ENCODE measurements at places on chromosomes 11 and 22.
A peak's percentile ranks its signal among the peaks of the same experiment; 100 is the strongest.

DNA sequence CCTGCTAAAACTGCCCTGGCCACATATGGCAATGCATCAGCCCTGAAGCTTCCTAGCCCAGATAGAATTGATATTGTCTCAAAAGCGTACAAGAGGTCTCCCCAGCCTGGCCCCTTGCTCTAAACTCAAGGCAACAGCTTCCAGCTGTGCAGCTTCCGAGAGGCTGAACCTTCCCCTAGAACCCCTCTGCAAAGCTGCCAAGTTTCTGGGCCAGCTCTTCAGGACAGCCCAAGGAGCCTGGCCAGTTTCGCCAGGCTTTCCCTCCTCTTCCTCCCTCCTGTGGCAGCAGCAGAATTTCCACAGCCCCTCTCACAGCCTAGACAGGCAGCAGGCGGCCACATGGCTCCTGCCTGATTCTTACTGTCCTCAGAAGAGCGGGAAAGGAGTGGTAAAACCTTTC is 34.5 kb downstream of the NUMA1 start:
- DNase-seq, result no peak

DNA sequence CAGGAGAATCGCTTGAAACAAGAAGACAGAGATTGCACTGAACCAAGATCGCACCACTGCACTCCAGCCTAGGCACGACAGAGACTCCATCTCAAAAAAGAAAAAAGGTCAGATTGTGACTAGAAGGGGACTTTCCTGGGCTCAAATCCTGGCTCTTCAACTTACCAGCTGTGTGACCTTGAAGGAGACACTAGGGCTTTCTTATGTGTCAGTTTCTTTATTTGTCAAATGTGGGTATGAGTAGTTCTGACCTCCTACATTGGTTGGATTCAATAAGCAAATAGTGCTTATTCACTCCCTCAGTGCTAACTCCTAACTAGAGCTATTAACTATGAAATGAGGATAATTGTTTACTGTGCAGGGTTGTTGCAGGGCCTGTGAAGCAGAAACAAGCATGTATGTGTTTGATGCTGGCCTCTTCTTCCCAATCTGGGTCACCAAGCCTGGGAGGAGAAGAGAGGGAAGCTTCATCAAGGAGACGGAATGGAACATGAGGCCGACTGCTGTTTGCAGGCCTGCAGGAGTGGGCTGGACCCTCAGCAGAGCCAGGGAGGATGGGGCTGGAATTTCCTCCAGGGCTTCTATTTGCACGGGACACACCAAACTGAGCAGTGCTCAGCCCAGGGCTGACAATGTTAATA is 22.5 kb downstream of the RHOD start:
- no peak for DNase-seq

DNA sequence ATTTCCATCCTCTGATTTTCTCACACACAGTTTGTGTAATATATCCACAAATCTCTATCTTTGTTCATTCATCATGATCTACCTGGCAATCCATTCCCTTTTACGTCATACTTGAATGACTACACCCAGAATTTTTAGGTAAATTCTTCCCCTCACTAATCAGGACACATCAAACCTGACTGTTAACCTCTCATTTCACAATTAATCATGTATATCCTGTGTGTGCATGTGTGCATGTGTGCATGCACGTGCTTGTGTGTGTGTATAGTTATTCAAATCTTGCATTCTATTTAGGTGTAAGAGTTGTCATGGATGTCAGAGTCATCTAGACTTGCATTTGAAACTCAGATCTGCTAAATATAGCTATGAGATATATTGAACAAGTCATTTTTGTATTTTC is 130.4 kb downstream of the KIF18A start:
- DNase-seq, result no peak

GRCh38 chr22:39266398-39267030 is 21.7 kb upstream of the PDGFB start:
- DNase-seq, result peak; percentile 49

DNA sequence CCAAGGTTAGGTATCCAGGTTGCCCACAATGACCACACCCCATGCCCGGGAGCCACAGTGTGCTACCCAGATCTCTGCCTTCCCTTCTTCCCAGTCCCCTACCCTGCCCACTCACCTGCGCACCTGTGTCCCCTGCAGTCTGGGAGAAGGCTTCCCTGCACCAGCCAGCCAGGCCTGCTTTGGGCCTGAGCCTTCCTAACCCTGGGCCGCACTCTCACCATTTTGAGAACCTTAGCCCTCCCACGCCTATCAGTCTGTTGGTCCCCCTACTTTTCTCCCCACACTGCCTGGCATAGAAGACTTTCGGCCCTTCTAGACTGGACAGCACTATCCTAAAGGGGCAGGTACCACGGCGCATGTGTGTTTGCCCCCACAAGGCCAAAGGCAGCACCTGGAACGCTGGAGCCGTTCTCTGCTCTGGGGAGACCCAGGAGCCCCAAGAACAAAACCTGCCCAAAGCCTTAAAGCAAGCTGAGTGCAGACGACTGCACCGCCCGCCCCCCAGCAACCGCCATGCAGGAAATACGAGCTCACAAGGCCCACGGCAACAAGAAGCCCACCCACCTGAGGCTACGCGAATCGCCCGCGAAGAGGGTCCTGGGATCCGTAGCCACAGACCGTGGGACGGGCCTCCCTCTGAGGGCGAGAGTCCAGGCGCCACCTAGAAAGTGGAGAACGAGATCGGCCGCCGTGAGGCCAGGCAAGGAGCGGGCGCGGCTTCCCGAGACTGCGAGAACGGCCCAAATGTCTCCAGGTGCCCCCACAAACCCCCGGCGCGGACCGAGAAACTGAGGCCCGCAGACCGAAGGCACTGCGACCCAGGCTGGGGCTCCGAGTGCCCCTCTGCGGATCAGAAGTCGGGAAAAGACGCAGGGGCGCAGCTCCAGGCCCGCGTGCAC is 546 bp downstream of the GNB1L start:
- no peak for DNase-seq

DNA sequence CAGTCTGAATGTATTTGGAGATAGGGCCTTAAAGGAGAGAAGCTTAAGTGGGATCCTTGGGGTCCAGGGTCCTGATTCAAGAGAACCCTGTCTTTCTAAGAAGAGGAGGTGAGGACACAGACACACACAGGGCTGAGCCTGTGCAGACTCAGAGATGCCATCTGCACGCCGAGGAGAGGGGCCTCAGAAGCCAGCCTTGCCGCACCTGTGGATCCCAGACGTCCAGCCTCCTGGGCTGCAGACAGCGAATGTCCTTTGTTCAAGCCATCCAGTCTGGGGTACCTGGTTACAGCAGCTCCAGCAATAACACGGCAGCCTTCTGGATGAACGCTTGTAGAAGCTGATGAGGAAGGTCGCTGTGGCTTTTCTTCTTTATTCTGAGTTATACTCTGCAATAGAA is 1086.1 kb downstream of the BRD1 start:
- DNase-seq, result no peak

- DNase-seq, result no peak
Measured at GRCh38 chr11:1694064-1694845, 2.7 kb upstream of the KRTAP5-6 start.

- no peak for DNase-seq
Measured at GRCh38 chr11:1146365-1146764, 11.4 kb upstream of the MUC5AC start.

DNA sequence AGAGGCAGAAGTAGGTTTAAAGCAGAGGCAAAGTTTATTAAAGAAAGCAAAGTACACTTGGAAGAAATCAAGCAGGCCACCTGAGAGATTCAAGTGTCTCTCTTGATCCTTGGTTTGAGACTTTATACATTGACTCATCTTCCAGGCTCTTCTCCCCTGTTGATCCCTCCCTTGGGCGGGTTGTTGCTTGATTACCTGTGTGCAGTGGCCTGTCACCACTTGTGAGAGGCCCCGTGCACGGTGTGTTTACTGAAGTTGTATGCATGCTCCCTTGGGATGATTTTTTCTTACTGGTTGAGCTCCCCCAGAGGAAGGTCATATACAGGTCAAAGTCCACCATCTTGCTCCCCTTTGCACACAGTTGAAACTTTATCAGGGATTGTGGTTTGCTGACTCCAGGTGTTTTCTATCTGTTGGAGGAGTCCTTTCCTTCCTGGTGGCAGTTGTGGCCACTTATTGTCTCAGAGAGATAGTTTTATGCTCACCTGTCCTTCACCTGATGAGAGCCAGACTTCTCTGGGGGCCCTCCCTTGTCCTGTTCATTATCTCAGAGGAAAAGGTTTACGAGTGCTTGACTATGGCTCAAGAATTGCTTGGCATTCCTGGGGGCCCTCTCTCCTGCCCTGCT is 16.3 kb upstream of the RBMXL2 start:
- no peak for DNase-seq

- no peak for DNase-seq
Measured at GRCh38 chr11:134202661-134203060, 21.1 kb downstream of the NCAPD3 start.

- DNase-seq, result no peak
Measured at GRCh38 chr11:10414659-10415058, 40.4 kb upstream of the AMPD3 start.

DNA sequence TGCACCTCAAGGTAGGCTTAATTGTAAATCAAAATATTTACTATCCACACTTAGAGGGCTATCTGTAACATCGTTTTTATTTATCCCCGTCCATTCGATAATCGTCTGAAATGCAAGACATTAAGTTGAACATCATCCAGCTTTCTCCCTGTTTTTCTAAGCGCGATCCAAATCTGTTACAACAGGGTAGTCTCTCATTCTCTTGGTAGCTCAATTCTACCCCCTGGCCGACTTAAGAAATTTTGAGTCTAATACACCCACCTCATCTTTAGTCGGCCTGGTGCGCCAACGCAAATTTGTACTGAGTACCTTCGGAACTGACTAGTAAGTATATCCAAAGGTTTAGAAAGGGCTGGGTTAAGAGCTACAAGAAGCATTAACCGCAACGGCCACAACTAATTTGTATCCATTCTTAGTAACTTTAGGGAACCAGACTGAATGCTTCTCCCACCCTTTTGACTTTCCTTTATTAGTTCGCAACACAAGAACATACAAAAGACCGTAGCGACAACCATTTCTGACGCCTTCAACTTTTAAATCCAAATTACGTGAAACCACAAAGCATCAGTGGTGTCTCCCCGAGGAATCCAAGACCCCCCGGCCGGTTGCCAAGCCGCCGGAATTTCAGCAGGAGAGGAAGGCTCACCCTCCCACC is 1.0 kb upstream of the ZNF143 start:
- DNase-seq, result no peak

DNA sequence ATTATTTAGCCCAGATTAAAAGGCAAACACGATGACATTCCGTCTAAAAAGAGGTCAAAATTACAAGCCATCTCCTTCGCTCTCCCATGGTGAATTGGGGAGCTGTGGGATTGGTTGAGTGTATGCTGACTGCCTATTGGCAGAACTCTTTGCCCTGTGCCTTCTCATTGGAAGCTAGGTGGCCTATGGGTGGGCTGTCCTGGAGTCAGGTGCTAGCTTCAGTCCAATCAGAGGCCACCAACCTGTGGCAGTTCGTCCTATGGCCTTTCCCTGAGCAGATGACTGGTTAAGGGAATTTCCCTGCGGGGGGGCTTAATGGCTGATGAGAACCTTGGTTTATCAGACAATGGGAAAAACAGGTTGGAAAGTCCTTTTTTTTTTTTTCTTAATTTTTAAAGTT is 3.2 kb upstream of the MTMR3 start:
- DNase-seq, result no peak

DNA sequence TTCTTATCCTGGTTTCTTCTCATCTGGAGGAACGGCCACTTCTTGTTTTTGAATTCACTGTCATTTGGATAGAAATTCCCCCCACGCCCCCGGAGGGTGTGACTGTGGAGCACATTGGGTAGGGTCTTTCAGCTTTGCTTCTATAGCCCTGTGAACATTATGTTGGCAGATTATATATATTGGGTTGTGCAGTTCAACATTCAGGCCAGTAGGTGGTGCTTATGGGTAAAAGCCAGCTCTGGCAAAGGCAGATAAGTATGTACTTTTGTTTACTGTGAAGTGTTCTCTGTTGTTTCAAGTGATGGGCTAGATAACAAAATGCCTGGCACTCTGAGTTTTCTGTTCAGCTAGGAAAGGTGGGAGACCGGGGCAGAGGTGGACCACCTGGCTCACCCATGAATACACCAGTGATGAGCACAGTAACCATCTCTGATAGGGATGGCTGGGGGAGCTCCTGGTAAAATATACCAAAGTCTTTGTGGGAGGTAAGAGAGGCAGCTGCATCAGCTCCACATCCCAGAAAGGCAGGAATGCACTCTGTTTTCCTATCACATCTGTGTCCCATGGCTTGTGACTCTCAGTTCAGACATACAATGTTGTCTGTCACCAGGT is 1348.2 kb upstream of the RAG2 start:
- no peak for DNase-seq

- no peak for DNase-seq
Measured at GRCh38 chr11:132080127-132080526, 709.7 kb downstream of the NTM start.
